ENCODE measurements at places on chromosomes 5 and 9. TPM values are rescaled to one million over a fixed set of nuclear protein-coding genes. Genes with fewer than 3 reads are reported as not detected.

DNA sequence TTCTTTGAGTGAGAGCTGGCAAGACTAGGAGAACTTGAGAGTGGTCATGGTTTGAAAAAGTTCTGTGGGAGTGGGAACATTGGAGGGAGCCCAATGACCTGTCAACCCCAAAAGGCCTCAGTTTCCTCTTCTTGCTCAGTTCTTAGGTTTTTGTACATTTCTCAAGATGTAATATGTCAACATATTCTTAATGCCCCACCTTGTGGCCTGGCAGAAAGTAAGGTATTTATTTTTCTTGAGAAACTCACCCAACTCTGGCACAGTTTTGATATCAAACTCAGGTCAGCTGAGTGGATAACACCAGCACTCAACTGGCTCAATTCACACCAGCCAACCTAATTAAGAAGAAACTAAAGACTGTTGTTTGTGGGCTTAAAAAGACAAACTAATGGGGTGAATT lies 123.0 kb upstream of the SLC27A6 start:
- no peak for DNase-seq

- DNase-seq, result no peak
Measured at GRCh38 chr5:135034963-135035677, 1.1 kb upstream of the PITX1 start.

The FBP2 gene
- not detected for total RNA-seq

The IFNK gene
- not detected for total RNA-seq

The OTP gene
- not detected for total RNA-seq

The OBP2B gene
- not detected for total RNA-seq

The PCDHB10 gene
- total RNA-seq, result 0.77 TPM

Measured in fibroblast of lung (primary cell).